ENCODE measurements at places on chromosomes 7 and 10.

GRCh38 chr7:64890761-64891362 lies 12.2 kb upstream of the ZNF273 start:
- no peak for DNase-seq

DNA sequence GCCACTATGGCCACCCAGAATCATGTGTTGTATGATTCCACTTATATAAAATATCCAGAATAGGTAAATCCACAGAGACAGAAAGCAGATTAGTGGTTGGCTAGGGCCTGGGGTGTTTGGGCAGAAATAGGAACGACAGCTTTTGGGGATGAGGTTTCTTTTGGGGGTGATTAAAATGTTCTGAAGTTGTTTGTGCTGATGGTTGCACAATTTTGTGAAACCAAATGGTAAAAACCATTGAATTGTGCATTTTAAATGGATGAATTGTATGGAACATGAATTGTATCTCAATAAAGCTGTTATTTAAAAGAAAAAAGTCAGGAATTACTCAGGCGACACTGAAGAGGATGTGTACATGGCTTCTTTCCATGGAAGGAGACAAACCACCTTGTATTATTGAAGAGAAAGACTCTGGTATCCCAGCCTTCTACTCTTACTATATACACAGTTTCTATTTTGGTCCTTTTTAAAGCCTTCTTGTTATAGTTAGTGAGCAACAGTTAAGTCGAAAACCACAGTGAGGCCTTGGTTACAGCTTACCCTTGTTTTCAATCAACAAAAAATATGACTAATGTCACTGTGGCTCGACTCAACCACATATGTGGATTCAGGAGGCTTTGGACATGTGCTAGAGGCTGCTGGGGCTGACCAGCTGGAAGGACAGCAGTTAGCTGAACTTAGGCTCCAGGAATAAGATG lies 57.1 kb upstream of the KMT2E start:
- no peak for DNase-seq

DNA sequence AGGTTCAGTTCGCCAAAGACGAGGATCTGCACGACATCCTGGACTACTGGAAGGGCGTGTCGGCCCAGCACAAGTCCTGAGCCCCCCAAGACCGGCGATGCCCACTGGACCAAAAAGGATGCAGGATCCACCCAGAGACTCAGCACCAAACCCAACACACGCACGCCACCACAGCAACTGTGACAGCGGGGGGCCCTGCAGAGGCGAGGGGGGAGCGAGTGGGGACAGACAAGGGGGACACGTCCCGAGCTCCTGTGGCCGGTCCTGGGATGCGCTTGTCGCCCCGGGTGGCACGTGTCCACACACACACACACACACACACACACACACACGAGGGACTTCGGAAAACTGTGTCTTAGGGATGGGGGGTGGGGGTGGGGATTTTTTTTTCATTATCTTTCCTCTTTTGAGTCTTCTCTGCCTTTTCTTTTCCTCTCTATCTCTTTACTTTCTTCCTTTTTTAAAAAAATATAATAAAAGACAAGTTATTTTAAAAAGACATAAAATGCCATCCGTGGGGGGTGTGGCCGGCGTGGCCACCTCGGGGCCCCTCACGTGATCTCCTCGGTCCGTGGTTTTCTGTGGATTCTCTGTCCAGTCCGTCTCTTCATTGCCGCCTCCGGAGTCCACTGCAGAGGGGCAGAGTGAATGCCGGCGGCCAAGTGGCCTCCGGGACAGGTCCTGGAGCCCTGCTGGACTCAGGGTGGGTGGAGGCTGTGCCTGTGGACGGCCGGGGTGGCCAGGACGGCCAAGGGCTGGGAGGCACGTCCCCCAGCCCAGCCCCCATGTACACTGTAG lies 77.1 kb downstream of the ELFN1 start:
- DNase-seq = no peak

- no peak for DNase-seq
Observed at GRCh38 chr7:150778014-150778737, 22.0 kb downstream of the TMEM176B start.

GRCh38 chr10:80281292-80281691 lies 8.2 kb downstream of the MAT1A start:
- no peak for DNase-seq

GRCh38 chr10:70907637-70908405 lies 19.5 kb upstream of the PCBD1 start:
- DNase-seq = peak; percentile 14

- no peak for DNase-seq
Observed at GRCh38 chr7:112038353-112038752, 167.8 kb downstream of the DOCK4 start.

DNA sequence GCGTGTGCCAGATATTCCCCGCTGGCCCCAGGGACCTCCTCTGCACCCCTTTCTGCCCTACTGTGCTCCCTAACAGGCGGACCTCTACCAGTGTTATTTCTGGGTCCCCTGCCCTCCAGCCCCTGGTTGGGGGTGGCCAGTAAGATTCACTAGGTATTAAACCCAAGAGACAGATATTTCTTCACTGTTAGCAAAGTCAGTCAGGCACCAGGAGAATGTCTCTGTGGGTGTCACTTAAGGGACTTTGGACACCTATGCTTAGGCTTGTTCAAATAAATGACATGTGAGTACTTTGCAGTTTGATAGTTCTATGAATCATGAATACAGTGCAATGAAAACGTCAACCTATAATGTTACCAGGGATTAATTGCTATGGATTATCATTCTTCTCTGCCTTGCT lies 234.3 kb upstream of the IGFBP3 start:
- DNase-seq = no peak

DNA sequence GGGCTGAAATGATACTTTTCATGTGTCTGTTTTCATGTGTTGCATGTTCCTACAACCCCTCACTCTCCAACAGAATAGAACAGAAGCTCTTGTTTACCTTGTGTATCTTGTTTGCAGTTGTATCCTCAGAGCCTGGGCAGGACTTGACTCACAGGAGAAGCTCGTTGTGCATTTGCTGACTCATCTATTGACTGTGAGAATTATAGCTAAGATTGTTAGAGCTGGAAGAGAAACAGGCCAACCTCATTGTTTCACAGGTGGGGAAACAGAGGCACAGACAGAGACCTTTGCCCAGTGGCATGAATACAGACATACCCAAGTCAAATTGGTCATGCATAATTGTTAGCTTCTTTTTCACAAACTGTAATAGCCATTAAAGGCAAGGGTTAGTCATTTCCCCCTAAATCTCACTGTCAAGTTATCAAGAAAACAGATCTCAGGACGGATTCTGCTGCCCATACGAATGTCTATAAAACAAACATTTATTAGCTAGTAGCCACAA lies 4.6 kb upstream of the TSPAN15 start:
- no peak for DNase-seq

DNA sequence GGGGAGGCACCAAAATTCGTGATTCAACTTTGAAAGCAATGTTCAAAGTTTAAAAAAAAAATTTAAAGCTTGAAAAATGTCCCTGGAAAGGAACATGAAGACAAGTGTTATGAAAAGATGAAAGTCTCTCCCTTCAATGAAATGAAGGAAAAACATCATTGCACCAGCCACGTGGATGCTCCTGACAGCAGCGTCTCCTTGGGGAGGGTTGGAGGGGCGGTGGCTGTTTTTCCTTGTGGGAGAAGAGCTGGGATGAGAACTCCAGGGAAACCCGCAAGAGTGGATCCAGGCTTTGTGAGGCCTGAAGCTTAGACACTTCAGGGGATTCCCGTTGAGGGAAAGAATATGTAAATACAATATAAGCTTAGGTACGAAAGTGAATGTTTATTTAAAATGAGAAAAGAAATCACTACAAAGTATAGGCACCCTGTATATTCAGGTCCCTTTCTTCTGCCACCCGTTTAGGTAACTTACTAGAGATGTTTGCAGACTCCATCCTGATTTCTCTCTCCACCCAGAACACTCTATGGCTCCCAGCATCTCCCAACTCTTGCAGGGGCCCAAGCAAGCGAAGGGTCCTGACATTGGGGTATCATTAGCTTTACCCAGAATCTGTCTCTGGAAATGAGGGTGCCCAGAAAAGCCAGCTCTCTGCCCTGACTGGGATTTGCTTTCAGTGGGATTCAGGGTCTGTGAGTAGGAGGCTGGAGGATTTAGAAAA lies 63.1 kb upstream of the BAIAP2L1 start:
- DNase-seq = no peak

DNA sequence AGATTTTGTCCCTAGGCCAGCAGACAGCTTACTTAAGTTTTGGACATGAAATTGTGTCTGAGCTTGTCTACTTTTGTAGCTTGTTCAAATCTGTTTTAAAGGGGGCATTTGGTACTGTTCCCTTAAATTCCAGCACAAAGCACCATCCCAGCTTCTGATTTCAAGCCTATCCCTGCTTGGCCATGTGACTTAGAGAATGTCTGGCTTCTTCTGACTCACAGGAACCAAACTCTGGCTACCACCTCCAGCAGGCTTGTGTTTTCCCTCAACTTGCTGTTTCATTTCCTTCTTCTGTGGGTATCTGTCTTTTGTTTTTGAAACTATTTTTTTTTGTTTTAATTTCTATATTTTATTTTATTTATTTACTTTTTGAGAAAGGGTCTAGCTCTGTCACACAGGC lies 97.9 kb upstream of the FZD8 start:
- DNase-seq = no peak

- no peak for DNase-seq
Observed at GRCh38 chr7:112790586-112791003, 402 bp upstream of the TMEM168 start.

DNA sequence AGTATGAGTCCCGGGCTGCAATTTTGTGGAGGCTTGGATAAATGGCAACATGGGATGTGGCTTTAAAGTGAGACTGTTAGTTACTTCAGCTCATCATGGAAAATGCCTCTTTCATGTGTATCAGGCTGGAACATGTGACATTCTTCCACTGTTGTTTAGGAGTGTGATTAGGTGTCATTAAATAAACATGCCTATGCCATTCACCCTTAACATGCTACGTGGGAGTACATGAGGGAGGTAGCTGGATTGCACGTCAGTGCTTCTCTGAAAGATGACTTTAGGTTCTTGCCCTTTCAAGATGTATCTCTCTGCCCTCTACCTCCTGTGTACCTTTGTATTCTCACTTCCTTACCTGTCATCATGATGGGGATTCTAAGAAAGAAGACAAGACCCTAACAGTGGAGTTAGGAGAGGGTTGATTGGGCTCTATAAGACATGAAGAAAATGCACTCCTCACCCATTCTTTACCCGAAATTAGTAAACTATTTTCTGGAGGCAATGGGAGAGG lies 8.9 kb downstream of the AKR1E2 start:
- no peak for DNase-seq

GRCh38 chr7:85011127-85011526 lies 175.7 kb downstream of the SEMA3D start:
- DNase-seq = no peak

GRCh38 chr7:155164316-155164715 lies 94.2 kb downstream of the HTR5A start:
- no peak for DNase-seq

GRCh38 chr7:73585196-73585595 lies 6.8 kb upstream of the TBL2 start:
- DNase-seq = no peak

- DNase-seq = no peak
Observed at GRCh38 chr7:28784171-28784902, 173.8 kb downstream of the TRIL start.

GRCh38 chr10:30284865-30285594 lies 64.0 kb downstream of the MTPAP start:
- DNase-seq = no peak

DNA sequence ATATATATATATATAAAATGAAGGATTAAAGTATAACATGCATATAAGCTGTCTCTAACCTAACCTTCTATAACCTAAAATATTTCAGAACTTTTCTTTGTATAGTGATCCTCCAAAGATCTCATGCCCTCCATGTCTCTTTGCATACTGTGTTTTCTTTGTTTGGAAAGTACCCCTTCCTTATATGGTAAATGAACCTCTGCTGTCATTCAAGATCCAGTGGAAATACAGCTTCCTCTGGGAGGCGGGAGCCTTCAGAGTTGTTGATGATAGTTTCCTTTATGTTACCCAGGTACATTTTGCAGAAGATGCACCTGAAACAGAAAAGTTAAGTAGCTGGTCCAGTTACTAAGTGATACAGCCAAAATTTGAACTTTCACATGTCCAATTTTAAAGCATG lies 233.3 kb upstream of the FOXP2 start:
- DNase-seq = no peak

DNA sequence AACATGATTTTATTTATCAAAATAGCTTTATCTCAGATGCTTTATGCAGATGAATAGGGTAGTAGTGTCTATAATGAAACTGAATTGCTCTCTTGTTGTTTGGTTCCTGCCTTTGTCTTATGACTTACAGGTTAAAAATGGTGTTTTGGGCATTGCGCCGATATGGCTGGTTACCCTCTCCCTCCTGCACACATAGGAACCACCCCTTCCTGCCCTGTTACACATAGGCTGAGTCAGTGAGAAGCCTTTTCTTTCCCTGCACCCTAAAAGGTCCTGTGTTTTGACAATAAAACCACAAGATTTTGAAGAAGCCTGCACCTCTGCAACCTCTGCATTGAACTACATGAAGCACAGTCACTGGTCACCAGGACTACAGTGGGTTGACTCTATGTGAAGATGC lies 655.8 kb upstream of the ANKRD30A start:
- DNase-seq = no peak

DNA sequence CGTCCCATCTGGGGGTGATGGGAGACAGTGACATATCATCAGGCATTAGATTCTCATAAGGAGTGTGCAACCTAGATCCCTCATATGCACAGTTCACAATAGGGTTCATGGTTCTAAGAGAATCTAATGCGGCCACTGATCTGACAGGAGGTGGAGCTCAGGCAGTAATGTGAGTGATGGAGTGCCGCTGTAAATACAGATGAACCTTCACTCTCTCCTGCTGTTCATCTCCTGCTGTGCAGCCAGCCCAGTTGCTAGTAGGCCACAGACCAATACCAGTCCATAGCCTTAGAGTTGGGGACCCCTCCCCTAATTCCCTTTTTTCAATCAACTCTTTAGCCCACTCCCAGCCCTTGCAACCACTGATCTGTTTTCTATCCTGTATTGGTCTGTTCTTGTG lies 581.1 kb upstream of the AUTS2 start:
- DNase-seq = no peak

- DNase-seq = no peak
Observed at GRCh38 chr7:103811290-103811689, 178.2 kb downstream of the RELN start.

- no peak for DNase-seq
Observed at GRCh38 chr10:94276140-94276539, 86.6 kb downstream of the NOC3L start.

- DNase-seq = no peak
Observed at GRCh38 chr7:14859267-14859666, 43.3 kb downstream of the DGKB start.

DNA sequence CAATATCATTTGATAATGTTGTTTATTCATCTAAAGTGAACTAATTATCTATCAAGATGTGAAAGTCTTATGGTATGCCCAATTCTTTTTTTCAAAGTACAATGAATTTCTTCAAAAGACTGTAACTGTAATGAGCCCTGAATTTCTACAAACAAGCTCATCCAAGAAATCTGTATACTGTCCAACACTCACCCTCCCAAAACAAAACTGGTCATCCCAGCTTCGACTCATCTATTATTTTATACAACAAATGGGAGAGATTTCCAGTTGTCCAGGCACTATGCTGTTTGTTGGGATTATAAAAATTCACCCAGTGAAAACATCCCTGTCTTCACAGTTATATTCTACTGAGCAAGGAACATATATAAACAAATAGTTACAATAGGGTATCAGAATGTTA lies 806.9 kb downstream of the TNS3 start:
- no peak for DNase-seq

GRCh38 chr10:389261-389790 lies 254.1 kb downstream of the ZMYND11 start:
- no peak for DNase-seq

GRCh38 chr10:66837990-66838389 lies 87.8 kb upstream of the LRRTM3 start:
- no peak for DNase-seq

Measured in D341Med (cell line).